Activated T-cell treated with anti-CD3 and anti-CD28 coated beads for 24 hours (primary cell): ENCODE measurements at places on chromosomes 5 and 9.

DNA sequence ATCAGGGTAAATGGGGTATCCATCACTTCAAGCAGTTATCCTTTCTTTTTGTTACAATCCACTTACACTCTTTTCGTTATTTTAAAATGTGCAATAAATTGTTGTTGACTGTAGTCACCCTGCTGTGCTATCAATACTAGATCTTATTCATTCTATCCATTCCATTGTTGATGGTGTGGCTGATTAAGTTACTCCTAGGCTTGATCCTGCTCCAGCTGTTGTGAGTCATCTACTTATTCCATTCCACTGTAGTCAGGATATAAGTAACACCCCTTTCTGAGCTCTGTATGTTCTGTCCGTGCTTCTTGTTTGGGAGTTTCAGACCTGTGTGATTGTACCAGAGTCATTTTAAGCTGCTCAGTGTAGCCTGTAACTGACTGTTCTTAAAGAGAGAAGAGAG, 122.5 kb upstream of the RUSC2 start:
- DNase-seq = no peak

DNA sequence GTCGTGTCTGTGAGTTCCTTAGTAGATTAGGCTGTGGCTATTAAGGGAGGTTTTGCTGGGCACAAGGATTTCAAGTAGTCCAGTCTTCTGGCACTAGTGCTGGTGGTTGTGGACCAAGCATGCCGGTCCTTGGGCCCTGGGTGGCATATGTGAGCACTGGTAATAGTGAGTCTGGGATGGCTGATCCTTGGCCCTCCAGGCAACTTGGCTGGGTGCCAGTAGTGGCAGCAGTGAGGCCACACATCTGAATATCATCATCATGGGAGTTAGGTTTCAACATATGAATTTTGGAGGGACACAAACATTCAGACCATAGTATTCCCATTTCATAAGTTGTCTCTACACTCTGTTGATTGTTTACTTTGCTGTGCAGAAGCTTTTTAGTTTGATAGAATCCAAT, 25.3 kb upstream of the APBA1 start:
- no peak for DNase-seq

- DNase-seq = no peak
Observed at GRCh38 chr9:95103281-95103771, 214.2 kb downstream of the FANCC start.

- no peak for DNase-seq
Observed at GRCh38 chr5:157750320-157750719, 6.8 kb downstream of the LSM11 start.

DNA sequence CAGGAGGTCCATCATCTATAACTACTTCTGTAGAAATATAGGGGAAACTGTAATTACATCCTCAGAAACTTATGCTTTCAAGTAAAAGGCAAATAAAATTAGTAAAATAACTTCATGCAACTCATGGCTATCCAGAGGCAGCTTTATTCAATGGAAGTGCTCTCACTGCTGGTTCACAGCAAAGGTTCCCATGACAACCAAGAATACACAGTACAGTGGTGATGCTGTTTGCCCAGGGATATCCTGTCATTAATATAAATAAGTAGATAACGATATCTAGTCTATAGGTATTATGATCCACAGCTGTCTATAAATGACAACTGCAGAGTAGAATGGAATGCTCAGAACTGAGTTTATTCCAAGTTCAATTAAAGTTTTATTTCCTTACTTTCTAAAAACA, 390.3 kb downstream of the PDE4D start:
- no peak for DNase-seq

DNA sequence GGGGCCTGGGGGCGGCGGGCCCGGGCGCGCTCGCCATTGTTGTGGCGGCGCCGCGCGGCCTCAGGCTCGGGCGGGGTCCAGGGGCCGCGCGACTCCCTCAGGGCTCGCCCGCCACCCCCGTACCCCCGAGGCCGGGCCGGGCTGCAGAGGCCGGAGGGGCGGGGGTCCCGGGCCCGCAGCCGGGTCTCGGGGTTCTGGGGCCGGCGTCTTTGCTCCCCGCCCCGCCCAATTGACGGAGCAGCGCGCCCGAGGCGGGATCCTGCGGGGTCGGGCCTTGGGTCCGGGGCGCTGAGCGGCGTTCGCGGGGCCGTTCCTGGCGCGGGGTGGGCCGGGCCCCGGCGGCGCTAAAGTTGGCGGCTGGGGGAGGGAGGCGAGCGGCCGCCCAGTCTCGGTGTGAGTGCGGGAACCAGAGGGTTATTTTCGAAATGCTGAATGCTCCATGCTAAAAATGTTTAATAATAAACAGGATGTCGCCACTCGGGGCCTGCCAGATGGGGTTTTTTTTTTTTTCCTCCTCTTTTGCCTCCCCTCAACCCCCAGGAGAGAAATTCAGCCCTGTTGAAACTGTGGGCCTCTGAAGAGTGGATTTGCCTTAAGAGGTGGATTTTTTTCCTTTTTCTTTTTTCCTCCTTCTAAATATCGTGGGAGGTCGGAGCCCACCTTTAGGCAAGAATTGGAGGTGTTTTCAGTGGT, 724 bp downstream of the PRRC2B start:
- no peak for DNase-seq

GRCh38 chr5:7850395-7851239, at the start of gene CFAP90:
Gene CFAP90, minus strand, starts transcription at chr5:7851133. Its CDS starts 112 bp downstream, at chr5:7851021.
- DNase-seq = no peak

DNA sequence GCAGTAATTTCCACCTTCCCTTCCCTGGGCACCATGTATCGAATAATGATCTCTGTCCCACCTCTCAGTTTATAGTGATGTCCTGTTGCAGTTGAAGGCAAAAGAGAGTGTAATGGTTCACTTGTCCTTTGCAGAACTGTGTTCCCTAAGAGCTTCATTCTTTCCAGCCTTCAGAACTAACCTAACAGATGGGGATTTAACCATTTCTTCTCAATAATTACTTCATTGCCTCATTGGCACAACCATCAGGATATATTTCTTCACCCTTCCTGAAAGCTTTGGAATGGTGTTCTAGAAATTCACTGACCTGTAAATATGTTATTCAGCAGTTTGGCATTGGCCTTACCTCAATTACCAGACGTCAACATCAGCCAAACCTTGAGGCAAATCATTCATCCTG, 83.9 kb upstream of the PRRC1 start:
- no peak for DNase-seq
